ENCODE measurements at places on chromosomes 2 and 18.

- peak; percentile 77 for DNase-seq
These were observed 53.3 kb upstream of the TTN start for GRCh38 chr2:178860551-178860950.

GRCh38 chr2:132760405-132760804 lies 90.4 kb upstream of the LYPD1 start:
- DNase-seq: no peak

- DNase-seq: no peak
These were observed 1.7 kb downstream of the RBMS1 start for GRCh38 chr2:160491911-160492371.

DNA sequence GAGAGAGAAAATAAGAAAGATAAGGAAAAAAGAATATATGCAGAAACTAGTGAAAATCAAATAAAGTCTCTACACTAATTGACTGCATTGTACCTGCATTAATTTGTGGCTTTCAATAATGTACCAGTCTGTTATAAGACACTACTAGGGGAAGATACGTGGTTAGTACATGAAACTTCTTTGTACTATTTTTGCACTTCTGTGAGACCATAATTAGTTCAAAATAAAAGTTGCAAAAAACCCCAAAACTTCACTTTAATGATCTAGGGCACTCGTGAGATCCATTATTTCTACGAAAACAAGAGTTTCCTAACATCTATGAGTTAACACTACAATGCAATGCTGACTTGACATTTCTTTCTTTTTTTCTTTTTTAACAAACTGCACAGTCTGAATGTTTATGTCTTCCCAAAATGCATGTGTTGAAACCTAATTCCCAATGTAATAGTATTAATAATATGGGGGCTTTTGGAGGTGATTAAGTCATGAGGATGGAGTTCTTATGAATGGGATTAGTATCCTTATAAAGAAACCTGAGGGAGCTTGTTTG lies 162.8 kb upstream of the LRRTM1 start:
- no peak for DNase-seq

GRCh38 chr2:98343285-98343684 lies 3.0 kb upstream of the CNGA3 start:
- no peak for DNase-seq

- DNase-seq: no peak
These were observed 24.8 kb downstream of the DYNC1I2 start for GRCh38 chr2:171712051-171712450.

DNA sequence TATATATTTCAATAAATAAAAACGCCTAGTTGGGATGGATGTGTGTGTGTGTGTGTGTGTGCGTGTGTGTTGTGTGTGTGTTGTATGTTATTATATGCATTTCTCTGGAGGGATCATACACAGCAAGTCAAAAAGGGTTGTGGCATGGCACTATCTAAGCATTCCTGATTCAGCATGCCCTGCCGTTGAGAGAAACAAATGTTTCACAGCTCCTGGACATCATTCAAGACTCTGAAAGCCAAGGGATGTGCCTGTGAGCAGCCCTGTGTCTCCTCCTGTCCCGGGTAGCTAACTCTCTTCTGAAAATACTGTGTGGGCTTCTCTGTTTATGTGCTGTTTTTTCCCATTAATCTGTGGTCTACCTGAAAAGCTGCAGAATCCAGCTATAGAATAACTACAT lies 197.9 kb upstream of the SETBP1 start:
- DNase-seq: no peak

GRCh38 chr2:131104487-131105155 lies 515 bp upstream of the PLEKHB2 start:
- peak; percentile 80 for DNase-seq

DNA sequence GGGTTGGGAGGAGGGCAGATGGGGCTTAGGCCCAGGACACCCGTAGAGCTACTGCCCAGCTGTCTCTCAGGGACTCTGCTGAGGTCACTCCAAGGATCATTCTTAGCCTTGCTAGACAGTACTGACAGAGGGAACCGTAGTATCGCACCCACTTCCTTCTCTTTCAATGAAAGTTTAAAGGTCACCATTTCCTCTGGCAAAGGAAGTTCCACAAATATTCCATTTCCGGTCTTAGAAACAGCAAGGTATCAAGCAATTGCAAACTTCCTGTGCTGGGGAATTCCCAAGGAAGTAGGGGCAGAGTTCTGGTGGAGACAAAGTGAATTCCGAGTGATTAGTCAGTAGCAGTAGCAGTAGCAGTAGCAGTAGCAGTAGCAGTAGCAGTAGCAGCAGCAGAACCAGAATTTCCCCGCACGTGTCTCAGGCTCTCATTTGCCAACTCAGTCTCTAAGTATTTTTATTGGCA lies 24.7 kb downstream of the IL1B start:
- peak; percentile 90 for DNase-seq

- DNase-seq: no peak
These were observed 175.6 kb downstream of the PRKCE start for GRCh38 chr2:45826884-45827635.

- peak; percentile 11 for DNase-seq
These were observed 239.8 kb downstream of the SETBP1 start for GRCh38 chr18:44920441-44920840.

DNA sequence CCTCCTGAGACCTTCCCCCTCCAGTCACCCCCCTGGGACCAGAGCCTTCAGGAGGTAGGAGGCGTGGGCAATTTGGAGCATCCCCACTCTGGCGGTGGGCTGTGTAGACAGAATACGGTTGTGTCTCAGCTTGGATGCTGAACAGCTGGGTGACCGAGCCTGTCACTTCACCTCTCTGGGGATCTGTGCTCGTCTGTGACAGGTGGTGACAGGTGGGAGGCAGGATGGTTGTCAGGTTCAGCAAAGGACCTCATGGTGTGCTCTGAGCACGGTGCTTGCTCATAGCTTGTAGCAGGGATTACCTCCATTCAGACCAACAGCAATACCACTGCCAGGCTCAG lies 186.5 kb upstream of the HS6ST1 start:
- DNase-seq: no peak

- DNase-seq: no peak
These were observed 110.9 kb upstream of the EPC2 start for GRCh38 chr2:148533685-148534084.

DNA sequence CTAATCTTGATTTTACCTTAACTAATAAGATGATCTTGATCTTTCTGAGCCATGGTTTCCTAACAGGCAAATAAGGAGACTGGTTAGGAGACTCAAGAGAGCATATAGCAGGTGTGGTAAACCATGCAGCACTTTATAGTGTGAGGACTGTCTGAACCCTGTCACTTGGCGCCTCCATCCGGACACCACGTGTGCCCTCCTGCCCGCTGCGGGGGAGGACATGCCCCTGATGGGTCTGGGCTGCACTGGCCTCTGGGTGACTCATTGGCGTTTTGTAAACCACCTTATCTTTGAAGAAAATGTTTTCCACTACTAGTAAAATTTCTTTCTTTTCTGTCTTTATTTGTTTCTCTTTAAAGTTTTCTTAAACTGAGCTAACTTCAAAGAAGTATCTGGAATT lies 131.1 kb downstream of the FMNL2 start:
- DNase-seq: no peak

- no peak for DNase-seq
These were observed 209.1 kb downstream of the FSIP2 start for GRCh38 chr2:185947722-185948121.

- DNase-seq: no peak
These were observed 5.9 kb upstream of the DLX2 start for GRCh38 chr2:172108587-172108930.

GRCh38 chr2:127398239-127398590 lies 10.4 kb upstream of the MAP3K2 start:
- DNase-seq: peak; percentile 87

- DNase-seq: no peak
These were observed 14.5 kb upstream of the ERMN start for GRCh38 chr2:157339965-157340655.

DNA sequence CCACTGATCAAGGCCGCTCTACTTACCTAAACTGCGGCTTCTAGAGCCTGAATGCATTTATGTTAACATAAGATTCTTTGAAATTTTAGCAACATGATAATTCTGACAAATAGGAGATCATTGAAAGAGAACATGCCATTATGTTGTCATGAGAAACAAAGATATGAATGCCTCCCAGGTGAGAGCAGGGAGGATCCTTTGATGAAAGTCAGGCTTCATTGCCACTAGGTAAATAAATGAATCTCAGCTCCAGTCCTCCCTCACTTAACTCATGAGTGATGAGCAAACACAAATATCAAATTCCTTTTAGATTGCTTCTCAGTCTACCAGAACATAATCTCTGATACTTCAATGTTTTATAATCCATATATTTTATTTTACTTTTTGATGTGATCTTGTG lies 463.2 kb upstream of the CDH7 start:
- DNase-seq: no peak

- DNase-seq: no peak
These were observed 226.1 kb upstream of the SH3BP4 start for GRCh38 chr2:234725528-234726264.

DNA sequence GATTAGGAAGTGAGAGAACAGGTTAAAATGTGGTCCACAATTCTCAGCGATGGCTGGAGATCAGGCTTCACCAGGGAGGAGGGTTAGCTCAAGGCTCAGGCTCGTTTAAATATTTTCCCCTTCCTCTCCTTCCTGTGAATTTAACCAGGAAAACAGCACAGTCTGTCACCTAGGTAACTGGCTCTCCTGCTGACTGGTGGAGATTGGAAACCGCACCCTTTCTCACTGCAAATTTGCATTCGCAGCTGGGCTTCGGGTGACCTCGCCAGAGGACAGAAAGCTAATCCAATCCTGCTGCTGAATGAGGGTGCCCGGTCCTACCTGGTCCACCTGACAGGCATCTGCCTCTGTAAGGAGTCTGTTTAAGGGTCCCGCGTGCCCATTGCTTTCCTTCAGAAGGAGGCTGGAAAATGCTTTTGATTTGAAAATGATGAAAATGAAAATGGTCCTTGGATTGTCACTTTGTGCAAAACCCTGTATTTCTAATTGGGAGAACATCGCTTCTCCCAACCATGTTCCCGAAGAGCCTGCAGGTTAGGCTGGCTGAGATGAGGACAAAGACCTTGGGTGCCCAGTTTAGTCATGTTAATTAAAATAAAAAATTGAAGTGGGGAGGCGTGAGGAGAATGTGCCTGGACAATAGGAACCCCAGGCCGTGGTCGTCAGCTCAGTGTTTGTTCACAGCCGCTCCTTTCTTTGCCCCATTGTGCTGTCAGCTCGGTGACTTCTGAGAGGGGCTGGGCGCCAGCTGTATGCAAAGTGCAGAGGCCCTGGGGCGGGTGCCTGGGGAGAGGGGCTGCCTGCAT lies 43.4 kb upstream of the MTCL1 start:
- peak; percentile 52 for DNase-seq

DNA sequence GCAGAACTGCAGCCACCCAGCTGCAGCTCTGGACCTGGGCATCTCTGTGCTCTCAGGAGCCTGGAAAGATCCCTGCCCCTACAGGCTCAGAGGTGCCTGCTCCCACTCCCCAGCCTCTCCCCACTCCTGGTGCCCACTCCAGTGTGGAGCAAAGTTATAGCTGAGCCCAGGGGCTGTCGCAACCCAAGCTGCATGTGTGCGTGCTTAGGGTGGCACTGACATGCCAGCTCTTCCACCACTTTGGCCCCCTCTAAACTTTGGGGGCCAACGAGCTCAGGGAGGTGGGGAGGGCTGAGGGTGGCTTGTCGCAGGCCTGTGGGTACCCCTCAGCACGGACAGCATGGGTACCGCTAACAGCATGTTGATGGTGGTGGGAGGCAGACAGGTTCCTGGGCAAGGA lies 126.3 kb upstream of the FHL2 start:
- no peak for DNase-seq

DNA sequence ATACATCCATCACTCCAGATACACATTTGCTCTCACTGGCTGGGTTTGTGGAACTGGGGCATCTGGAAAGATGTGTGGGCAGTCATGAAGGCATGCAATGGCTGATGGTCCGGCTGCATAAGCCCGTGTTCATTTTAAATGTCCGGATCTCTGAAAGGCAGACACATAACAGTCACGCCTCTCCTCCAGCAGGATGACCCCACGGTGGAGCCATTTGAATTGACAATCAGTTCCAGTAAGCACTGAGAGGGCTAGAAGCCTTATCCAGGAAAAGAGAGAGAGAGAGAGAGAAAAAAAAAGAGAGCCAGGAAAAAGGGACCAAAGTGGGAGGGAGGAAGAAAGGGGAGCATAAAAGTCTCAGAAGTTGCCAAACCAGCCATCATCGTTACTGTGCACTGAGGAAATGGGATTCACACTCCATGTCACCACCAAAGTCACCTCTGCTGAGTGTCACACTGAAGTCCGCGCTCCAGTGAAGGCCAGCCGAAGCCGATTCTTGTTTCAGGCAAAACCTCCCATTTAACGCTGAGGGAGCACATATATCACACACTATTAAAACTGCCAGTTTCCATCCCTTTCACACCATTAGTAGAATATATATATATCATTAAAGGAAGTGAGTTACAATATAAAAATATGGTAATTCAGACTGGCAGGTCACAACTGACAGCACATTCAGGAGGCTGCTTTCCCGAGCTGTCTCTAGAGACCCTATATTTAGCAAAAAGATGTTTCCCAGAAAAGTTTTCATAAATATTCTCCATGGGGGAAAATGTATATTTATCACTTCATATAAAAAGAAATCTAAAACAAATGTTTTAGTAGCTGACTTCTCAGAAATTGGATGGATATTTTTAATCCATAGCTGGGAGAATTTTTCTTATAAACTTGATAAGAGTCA lies 142.0 kb downstream of the ACTR3 start:
- DNase-seq: no peak

DNA sequence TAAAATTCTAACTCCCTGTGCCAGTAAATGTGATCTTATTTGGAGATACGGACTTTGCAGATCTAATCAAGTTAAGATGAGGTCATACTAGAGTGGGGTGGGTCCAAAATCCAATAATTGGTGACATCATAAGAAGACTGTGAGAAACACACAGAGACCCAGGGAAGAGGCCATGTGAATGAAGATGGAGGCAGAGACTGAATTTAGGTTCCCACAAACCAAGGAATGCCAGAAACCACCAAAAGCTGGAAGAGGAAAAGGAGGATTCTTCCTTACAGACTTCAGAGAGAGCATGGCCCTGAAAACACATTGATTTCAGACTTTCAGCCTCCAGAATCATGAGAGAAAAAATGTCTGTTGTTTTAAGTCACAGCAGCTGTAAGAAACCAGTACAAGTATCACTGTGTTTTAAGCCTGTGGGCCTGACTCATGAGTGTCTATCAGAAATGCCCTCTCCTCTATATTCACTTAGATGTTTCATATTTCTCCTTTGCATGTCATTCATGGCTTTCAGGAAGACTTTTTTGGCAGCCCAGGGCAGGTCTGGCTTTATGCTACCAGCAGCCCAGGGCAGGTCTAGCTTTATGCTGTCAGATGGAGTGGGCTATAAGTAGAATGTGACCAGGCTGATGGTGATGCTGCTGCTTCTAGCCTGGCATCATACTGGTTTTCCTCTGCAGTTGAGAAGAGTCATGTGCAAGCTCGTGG lies 100.0 kb downstream of the SPOPL start:
- no peak for DNase-seq

DNA sequence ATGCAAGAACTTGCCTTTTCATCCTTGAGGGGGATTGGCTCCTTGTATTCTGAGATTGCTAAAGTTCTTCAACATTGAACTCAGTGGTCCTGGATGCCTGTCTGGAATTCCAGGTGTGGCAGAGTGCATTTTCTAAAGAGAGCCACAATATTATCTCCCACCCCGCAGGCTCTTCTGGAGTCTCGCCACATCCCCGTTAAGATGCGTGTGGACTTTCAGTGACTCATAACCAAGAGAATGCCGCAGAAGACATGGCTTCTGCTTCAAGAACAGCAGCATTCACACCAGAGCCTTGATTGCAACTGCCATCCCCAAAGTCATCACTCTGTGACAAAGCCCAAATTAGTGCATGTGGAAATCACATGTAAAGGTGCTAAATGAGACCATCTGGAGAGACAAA lies 142.7 kb downstream of the CDH20 start:
- no peak for DNase-seq

- no peak for DNase-seq
These were observed 76.4 kb downstream of the TMEM18 start for GRCh38 chr2:600542-601386.
